ENCODE measurements at places on chromosomes 1 and 21.

- no peak for DNase-seq
Measured at GRCh38 chr21:25939396-25939761, 204.6 kb downstream of the GABPA start.

DNA sequence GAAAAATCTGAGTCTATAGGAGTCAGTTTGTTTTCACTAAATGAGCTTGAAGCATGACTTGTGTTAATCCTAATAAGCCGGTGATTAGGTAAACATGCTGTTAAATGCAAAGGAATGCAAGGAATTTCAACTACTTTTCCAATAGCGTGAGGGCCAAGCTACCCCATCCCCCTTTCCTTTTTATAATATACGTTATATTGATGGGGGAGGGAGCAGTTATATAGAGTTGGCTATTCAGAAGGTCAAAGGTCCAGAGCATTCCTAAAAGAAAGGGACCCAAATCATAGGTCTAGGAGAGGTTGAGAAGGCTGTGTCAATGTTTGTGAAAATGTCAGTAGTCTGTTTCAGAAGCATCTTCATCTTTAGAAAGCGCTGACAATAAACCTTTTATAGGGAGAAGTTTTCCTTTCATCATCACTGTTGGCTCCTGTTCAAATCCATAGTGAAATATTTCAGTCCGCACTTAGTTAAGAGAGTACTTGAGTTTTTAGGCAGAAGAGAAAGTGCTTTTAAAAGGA, 3.8 kb downstream of the CCN1 start:
- peak; percentile 73 for DNase-seq

DNA sequence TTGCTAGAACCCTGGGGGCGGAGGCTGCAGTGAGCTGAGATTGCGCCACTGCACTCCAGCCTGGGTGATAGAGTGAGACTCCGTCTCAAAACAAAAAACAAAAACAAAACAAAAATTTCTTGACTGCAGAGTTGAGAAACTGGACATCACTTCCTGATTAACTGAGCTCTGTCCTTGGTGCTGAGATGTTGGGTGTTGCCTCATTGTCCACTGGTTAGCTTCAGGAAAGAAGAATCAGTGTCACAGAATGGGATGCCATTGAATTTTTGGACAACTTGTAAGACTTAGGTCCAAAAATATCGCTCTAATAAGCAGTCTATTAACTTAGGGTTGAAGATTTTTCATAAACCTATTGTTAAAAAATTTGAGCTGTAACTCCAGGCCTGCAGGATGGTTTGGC, 23.8 kb upstream of the KCNA10 start:
- peak; percentile 36 for DNase-seq

GRCh38 chr1:217275655-217276398, 355.1 kb downstream of the GPATCH2 start:
- DNase-seq, result peak; percentile 89

GRCh38 chr1:63935553-63935952, 161.7 kb downstream of the ROR1 start:
- no peak for DNase-seq

DNA sequence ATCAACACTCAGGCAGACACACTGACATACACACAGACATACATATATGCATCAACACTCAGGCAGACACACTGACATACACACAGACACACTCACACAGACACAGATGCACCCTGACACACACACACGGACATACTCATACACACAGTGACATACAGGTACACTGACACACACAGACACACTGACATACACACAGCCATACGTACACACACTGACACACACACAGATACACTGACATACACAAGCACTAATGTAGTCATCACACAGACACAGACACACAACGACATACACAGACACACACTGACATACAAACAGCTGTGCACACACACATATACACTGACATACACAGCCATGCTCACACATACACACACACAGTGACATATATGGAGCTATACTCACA, 131.0 kb upstream of the CSF3R start:
- no peak for DNase-seq

- DNase-seq, result peak; percentile 31
Measured at GRCh38 chr1:192702212-192702902, 66.4 kb downstream of the RGS13 start.

DNA sequence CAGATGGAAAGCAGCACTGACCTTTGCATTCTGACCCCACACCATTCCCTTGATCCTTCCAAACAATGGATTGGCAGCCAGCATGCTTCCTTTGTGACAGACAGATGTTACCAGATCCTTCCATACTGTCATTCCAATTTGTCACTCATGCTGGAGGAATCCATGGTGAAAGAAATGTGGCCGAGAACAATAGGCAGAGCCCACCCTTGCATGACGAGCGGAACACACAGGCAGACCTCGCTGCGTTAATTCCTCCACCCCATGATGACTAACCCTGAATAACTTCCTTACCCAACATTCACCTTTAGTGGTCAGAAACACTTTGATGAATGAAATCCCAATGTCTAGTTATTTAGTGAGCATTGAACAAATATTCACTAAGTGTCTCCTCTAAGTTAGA, 45.1 kb downstream of the PDPN start:
- no peak for DNase-seq

DNA sequence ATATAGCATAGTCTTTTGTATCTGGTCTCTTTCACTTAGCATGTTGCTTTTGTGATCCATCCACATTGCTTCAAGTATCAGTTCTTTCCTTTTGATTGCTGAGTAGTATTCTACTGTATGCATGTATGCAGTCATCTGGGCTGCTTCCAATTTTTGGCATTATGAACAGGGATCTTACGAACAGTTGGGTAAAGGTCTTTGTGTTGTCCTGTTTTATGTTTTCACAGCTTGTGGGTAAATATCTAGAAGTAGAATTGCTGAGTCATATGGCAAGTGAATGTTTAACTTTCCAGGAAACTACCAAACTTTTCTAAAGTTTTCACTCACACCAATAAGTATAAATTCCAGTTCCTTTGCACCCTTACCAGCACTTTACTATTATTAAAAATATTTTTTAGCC, 60.9 kb downstream of the LHX4 start:
- peak; percentile 63 for DNase-seq

- DNase-seq, result no peak
Measured at GRCh38 chr1:98919211-98919610, 85.5 kb downstream of the PLPPR5 start.

DNA sequence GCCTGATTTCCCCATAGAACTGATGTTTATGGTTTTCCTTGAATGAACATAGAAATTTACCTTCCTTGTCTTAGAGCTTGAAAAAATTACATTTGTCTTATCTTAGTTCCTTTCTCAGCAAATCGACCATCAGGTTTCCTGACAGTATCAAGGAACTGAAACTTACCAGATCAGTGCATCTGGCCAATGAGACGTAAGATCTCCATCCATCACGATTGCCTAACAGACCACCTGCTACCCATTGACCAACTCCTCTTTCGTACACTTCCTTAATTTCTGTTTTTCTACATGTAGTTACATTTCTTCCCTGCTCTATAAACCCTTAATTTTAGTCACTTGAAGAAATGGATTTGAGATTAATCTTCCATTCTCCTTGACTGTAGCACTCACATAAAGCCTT, 57.4 kb upstream of the TMPRSS15 start:
- no peak for DNase-seq

GRCh38 chr1:24805534-24806301, 60.5 kb downstream of the CLIC4 start:
- DNase-seq, result peak; percentile 85

DNA sequence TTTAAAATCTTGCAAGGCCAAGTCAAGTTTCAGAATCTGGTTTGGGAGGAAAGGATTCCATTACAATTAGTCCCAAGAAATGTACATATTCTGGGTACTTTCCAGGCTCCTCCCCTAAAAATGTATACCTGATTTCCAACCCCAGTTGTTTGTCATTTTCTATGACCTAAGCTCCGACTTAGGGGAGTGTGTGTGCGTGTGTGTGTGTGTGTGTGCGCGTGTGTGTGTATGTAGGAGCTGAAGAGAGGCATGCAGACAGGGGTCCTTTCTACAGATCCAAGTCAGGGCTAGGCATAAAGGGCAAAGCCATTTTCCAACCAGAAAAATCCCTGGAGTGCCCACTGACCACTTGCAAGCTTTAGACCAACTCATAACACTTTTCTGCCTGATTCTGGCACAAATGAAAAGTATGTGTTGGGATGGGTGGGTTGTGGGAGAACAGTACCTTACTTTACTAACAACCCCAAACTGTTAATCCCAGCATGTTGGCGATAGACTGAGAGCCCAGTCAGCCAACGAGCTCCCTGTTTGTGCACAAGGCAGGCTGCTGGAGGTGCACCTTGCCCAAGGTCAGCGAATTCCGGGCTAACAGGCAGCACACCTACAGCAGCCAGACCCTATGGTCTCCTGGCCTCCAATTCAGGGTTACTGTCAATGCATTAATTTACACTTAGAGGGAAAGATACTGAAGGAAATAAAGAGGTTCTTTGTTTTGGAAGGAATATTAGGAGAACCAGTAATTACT, 1.7 kb downstream of the TRABD2B start:
- DNase-seq, result no peak

GRCh38 chr1:57341721-57342120, 82.1 kb downstream of the DAB1 start:
- DNase-seq, result no peak

DNA sequence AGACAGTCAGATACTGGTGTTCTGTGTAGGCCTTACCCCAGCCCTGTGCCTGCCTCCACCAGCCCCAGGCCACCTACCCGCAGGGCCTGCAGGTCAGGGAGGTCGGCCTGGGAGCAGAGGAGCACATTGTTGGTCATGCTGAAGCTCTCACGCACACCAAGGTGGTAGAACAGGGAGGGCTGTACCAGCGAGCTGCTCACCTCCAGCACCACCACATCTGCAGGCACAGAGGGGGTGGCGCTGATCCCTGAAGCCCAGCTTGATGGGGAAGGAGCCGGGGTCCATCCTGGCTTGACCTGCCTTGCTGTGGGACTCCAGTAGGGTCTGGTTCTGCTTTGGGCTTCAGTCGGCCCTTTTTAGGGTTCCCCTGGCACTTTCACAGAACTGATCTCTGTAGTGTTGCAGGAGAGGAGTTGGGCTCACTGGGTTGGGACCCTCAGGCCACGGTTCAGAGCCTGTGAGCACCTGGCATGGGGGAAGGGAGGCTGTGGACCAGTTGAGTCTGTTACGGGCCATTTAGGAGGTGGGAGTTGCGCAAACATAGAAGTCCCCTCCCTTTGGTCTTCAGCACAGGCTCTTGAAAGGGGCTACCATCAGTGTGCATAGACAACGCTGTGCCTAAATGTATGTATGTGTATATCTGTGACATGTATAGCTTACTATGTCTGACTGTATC, 1.9 kb downstream of the MAP3K6 start:
- no peak for DNase-seq

GRCh38 chr1:175673371-175674150, 69.8 kb downstream of the TNR start:
- no peak for DNase-seq

- DNase-seq, result no peak
Measured at GRCh38 chr1:157512036-157512969, 40.0 kb downstream of the FCRL5 start.

- DNase-seq, result peak; percentile 65
Measured at GRCh38 chr1:169106921-169107602, 572 bp downstream of the ATP1B1 start.

DNA sequence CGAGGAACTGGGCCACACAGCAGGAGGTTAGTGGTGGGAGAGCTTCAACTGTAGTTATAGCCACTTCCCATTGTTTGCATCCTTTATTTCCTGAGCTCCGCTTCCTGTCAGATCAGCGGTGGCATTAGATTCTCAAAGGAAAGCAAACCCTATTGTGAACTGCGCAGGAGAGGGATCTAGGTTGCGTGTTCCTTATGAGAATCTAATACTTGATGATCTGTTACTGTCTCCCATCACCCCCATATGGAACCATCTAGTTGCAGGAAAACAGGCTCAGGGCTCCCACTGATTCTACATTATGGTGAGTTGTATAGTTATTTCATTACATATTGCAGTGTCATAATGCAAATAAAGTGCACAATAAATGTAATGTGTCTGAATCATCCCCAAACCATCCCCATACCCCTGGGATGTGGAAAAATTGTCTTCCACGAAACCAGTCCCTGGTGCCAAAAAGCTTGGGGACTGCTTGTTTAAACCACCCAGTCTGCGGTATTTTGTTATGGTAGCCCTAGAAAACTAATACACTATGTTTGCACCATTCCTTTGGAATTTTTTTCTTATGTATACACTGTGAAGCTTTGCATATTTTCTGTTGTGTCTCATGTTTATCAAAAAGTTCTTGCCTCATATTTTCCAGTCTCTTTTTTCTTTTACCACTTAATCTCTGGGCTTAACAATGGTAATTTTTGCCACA, 136.6 kb upstream of the IVNS1ABP start:
- peak; percentile 38 for DNase-seq

- no peak for DNase-seq
Measured at GRCh38 chr1:151368393-151369301, 3.9 kb downstream of the SELENBP1 start.

DNA sequence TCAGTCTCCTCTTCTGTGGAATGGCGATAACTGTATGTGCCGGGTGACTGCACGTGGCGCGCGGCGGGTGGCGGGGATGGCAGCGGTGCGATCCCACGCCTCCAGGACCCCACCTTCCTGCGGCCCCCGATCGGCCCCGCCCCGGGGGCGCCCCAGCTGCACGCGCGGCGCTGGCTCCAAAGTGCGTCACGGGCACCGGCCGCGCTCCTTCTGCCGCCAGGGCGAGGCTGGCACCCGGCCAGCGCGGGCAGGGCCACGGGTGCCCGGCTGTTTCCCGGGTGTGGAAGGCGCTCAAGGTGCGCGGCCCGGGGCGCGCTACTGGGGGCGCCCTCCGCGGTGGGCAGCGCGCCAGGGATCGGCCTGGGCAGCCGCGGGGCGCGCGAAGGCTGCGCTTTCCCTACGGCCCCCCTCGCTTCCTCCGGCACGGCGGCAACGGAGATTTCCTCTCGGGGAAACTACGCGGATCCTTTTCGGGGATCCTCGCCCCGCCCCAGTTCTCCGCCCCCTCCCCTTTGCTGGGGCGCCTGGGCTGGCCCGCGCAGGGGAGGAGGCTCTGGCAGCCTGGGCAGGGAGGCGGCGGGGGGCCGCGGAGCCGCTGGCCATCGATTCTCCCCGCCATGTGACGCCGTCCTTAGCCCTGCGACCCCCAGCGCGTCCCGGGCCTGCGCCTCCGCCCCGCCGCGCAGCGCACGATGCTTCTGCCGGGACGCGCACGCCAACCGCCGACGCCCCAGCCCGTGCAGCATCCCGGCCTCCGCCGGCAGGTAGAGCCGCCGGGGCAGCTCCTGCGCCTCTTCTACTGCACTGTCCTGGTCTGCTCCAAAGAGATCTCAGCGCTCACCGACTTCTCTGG, at the start of gene EVA1C:
Gene EVA1C, plus strand, starts transcription at position 545 of the 853 bp plus-strand sequence. Its CDS starts 148 bp downstream, at position 693.
- peak; percentile 53 for DNase-seq

DNA sequence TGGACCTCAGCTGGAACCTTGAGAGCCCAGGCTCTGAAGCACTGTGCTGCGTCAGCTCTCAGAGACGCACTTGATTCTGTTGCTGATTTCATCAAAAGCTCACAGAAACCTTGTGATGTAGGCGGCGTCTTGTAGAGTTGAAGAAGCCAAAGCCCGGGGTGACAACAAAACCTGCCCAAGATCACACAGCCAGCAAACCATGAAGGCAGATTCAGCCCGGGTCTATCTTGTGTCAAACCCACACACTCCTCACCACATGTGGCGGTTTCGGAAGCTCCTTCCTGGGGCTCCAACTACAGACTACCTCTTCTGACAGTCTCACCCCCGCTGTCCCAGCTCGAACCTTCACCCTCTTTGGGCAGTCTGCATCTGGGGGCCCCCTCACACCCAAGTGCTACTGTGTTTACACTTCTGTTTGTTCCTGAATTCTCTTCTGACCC, 50.4 kb downstream of the TENT5C start:
- no peak for DNase-seq

Measured in LHCN-M2 (cell line).